HT-29 (cell line): ENCODE measurements at places on chromosomes 6 and 20. TPM values are rescaled to one million over a fixed set of nuclear protein-coding genes. Genes with fewer than 3 reads are reported as not detected.

GRCh38 chr6:84095156-84095555, 61.6 kb downstream of the MRAP2 start:
- DNase-seq = no peak

DNA sequence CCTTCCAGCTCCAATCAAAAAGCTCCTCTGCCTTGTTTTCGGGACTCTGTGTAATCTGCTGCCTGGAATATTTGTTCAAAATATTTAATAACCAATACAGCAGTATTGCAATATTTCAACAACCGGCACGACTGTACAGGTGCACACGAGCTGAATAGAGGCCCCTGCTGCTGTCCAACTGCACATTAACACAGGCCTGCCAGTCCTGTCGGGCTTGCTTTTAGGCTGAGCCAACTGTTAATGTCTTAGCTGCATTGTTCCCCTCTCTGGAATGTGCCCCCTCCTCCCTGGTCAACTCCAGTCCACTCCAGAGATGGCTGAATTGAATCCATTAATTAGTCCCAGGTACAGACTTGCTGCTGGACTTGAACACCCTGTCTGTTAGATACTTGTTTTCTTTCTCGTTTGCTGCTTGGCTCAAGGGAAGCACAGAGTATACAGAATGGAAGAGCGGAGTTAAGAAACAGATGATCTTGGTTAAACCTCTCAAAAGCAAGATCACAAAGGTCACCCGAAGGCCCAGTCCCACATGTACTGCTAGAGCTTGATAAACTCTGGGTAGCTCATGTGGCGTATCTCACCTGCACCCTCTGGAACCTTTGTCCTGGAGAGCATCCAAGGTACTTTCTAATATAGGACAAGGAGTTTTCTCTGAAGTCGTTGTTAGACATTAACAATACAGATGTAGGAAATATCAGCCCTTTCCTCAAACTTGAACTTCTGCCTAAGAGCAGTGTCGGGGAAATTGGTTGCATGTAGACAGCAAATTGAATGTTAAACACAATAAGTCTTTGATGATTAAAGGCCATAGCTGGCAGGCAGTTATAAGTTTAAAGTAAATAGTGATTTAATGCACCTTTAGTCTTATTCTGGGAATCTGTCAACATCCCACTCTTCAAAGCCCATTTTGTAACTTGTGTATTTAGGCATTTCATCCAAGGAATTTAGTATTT, 31.9 kb downstream of the SHLD1 start:
- no peak for DNase-seq

- DNase-seq = no peak
These were observed 437.3 kb downstream of the DHX35 start for GRCh38 chr20:39399463-39399862.

GRCh38 chr6:470051-470900, 78.7 kb downstream of the IRF4 start:
- DNase-seq = no peak

GRCh38 chr20:18676396-18676795, 88.5 kb downstream of the DTD1 start:
- DNase-seq = no peak

DNA sequence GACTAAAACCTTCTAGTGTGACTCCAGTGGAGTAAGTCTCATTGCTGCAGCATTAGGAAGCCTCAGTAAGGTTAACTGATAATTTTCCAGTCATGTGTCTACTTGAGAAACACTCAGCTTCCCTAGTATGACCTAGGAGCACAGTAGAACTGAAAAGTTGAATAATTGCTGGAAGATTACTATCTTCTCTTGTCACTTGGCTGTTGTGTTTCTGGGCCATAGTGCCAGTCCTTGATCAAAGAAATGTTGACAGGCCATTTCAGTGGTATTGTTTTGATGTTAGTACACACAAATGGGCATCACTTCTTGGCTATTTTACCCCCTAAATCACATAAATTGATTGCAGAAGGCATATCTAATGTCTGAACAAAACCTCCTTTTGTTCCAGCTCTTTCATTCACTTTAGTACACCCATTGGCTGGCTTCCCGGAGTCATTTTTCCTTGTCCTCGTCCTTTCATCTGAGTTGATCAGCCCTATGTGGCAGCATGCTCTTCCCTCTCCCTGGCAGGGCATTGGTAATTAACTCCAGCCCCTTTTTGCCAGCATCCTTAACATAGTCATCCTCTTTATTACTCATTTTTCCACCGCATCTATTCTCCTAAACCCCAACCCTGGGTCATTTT, 6.0 kb downstream of the ENPP3 start:
- no peak for DNase-seq

DNA sequence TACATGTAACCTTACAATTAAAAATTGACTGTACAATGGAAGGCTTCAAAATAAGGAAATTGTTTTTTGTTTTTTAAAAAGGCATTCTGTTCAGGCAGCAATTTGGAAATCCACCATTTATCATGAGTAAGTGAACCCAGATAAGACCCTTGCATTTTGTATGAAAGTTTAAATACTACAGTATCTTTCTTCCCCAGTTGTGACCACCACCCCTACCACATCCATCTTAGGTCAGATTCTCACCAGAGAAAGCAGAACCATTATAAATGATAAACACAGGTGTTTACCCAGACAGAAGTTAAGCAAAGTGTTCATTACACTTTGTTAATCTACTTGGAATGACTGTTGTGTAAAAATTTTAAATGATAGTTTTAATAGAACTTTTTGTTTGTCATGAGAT, 20.2 kb downstream of the SENP6 start:
- no peak for DNase-seq

DNA sequence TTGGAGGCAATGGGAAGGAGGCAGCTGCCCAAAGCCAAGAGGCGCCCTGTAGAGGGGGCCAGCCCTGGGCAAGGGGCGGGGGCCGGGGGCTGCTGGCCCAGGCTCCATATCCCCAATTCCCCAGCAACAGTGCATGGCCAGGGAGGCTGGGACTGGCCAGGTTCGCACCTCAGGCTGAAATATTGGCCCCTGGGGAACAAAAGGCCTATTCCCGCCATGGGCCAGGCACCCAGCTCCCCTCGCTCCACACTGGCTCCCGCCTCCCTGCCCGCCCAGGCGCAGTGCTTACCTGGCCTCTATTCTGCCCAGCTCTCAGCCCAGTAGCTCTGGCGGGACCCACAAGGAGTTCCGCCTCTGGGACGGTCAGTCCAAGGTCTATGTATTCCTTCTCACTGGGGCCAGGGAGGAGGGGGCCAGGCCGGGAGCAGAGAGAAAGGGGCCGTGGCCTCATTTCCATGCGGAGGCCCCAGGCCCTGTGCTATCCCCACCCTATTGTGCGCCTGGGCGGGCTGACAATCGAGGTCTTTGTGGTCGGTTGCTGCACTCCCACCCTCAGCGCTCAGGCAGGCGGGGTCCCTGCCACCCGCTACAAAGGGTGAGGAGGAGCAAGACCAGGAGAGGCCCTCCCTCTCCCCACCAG, 42.3 kb downstream of the YTHDF1 start:
- no peak for DNase-seq

- DNase-seq = no peak
These were observed 84.7 kb upstream of the GJE1 start for GRCh38 chr6:142047934-142048592.

DNA sequence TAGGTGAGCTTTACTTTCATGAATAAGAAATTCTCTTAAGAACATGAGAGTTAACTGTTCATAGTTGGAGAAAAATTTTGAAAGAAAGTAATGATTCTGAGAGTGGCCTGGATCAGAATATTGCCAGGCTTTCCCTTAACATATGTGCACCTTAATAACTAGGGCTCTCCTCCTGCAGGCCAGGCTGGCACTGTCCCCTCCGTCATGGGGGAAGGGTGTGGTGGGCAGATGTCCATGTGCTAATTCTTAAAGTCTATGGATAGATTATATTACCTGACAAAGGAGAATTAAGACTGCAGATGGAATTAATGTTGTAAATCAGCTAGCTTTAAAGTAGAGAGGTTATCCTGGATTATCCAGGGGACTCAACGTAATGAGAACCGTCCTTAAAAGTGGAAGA, 10.9 kb upstream of the KLHL32 start:
- no peak for DNase-seq

DNA sequence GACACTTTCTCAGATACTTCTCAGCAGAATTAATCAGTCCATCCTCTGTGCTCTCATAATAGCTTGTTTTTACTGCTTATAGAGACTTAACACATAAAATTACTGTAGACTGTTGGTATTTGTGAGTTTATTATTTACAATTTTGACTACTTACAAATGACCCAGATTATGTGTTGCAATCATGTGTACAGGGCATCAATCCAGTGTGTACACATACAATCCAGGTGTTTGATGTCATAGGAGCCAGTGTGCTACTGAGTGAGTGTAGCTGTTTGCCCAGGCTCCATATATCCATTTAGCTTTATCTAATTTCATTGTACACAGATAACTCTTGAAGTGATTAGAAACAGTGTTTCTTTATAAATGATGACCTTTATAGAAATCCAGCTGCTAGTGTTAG, 31.3 kb downstream of the TRMT11 start:
- DNase-seq = no peak

GRCh38 chr20:42067596-42067995, 449.4 kb upstream of the CHD6 start:
- DNase-seq = no peak

- DNase-seq = no peak
These were observed 92.4 kb downstream of the DST start for GRCh38 chr6:56550301-56550700.

DNA sequence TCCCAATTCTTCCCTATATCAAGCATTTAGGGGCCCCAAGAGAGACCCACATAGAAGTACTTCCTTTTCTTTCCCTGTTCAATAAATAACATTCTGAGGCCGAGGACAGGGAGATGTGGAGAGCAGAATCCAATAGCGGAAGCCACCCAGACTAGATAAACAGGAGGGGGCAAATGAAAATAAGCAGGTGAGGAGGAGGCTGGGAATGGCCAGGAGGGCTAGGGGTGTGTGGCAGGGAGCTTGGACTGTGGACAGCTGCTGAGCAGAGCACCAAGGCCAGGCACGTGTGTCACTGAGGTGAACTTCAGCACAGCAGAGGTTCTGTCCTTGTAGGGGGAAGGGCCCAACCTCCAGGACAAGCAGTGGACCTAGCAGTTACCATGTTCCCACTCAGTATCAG, 339.2 kb downstream of the FOXA2 start:
- DNase-seq = no peak

DNA sequence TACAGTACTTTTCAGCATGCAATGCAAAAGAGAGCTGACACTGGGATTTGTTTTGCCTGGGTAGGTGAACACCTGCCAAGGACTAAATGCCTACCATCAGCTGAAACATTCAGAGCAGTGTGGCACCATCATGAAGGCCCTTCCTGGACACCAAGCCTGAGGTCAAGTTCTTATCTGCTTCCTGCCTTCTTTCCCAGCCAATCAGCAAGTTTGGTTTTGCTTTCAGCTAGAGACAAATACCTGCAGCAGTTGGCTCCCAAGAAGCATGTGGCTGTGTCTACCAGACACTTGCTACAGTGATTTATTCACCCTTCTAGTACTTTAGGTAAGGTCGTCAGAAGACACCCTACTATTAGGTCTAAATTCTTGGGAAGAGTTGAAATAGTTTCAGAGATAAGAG, 112.8 kb downstream of the TBX18 start:
- no peak for DNase-seq

GRCh38 chr20:4369798-4370124, 351.9 kb upstream of the PRND start:
- no peak for DNase-seq

SLC13A3 gene
- total RNA-seq = not detected in 2 replicates

PLCB1 gene
- total RNA-seq = 3.3 and 3.5 TPM in 2 replicates

TAGAP gene
- 0.08 TPM in 1 of 2 replicates, not detected in the other for total RNA-seq

MYCT1 gene
- not detected in 2 replicates for total RNA-seq

NKX2-4 gene
- not detected in 2 replicates for total RNA-seq

TSPO2 gene
- not detected in 2 replicates for total RNA-seq

XPO5 gene
- 65.9 and 71.0 TPM in 2 replicates for total RNA-seq

COL11A2 gene
- 0.31 and 0.47 TPM in 2 replicates for total RNA-seq

RAB22A gene
- 21.3 and 25.3 TPM in 2 replicates for total RNA-seq

LTB gene
- 0.13 TPM in 1 of 2 replicates, not detected in the other for total RNA-seq

SLC32A1 gene
- not detected in 2 replicates for total RNA-seq

C20orf141 gene
- not detected in 2 replicates for total RNA-seq
